Esophagus squamous epithelium (tissue), 5 donors: ENCODE measurements at places on chromosomes 2 and 18. TPM values are rescaled to one million over a fixed set of nuclear protein-coding genes. Genes with fewer than 3 reads are reported as not detected.

DNA sequence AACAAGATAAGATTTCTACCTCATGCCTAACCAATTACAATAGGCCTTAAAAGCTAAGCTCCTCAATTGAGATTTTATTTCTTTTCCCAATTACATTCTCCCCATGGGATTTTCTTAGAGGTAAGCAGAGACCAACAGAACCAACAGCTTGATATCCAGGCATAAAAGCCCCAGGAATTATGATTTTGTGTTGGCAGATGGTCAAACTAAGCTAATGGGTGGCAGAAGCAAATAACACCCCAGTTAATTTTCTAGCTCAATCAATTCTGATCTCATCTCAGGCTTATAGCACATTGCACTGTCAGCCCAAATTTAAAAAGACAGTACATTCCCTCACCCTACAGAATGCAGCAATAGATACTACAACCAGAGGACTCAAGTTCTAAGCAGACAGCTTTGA is 156.4 kb downstream of the NRXN1 start:
- DNase-seq: no peak

DNA sequence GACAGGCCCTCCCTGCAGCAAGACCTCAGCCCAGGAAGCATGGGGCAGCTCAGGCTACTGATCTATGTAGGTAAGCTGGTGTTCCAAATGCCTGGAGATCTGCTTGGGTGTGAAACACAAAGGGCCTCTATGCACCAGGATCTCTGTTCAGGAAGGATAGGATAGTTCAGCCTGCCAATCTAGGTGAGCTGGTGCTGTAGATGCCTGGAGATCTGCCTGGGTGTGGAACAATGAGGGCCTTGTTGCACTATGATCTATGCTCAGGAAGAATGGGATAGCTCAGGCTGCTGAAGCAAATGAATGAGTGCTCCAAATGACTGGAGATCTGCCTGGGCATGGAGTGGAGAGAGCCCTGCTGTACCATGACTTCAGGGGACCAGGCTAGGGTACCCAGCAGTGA is 48.9 kb upstream of the MYL1 start:
- DNase-seq: no peak

- no peak for DNase-seq
Measured at GRCh38 chr2:218282173-218282991, 9.9 kb downstream of the TMBIM1 start.

GRCh38 chr2:142918624-142919023 is 41.2 kb downstream of the KYNU start:
- DNase-seq: no peak

- no peak for DNase-seq
Measured at GRCh38 chr2:3173031-3173430, 204.6 kb downstream of the EIPR1 start.

- no peak for DNase-seq
Measured at GRCh38 chr2:62292190-62292589, 96.3 kb downstream of the B3GNT2 start.

- DNase-seq: no peak
Measured at GRCh38 chr18:13017247-13017875, 26.2 kb downstream of the CEP192 start.

PAX8 gene
- total RNA-seq: 2.7 TPM

PPM1B gene
- 22.1 TPM for total RNA-seq
